Thymus (tissue), 14 donors: ENCODE measurements at places on chromosomes 7 and 10.

DNA sequence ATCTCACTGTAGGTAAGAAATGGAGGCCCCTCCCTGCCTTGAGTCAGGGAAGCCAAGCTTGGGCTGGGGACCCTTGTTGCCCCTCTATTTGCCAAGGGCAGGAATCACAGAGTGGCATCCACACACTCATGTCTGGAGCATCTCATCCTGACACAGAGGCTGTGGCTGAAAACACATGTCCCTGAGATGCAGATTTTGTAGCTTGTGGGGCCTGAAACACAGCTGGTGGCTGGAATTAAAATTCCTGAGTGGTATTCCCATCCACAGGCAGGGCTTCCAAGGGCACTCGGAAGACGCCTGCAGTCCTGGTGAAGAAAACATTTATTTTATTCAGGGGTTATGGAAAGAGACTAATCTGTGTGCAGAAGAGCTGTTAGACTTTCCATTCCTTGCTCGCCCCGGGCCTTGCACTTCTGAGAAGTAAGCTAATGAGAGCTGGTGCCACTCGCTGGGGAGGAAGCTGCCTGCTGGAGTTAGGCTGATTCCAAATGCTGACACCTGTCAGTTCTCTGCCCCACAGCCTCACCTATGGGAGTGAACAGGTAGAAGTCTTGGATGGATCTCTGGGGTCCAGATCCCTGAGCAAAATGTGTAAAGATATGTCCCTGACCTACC lies 36.0 kb downstream of the C10orf120 start:
- DNase-seq = no peak

- DNase-seq = no peak
Observed at GRCh38 chr7:8441106-8441965, 7.9 kb downstream of the NXPH1 start.

- DNase-seq = no peak
Observed at GRCh38 chr7:96033009-96033598, 260.8 kb downstream of the DYNC1I1 start.

DNA sequence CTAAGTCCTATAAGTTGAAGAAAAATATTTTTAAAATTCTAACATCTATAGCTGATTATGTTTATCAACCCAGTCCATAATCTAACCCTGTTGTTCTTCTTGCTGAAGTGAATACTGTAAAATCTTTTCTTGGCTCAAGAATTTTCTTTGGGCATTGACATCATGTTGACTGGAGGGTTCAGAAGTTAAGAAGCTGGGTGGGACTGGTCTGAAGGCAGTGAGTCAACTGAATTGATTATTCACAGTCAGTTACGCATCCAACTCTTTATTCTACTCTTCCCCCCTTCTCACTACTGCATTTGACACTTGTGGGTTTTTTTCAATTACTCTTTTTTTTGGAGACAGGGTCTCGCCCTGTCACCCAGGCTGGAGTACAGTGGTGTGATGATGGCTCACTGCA lies 31.0 kb downstream of the DENND2A start:
- DNase-seq = no peak

GRCh38 chr10:35316218-35316967 lies 19.9 kb upstream of the CCNY start:
- no peak for DNase-seq

DNA sequence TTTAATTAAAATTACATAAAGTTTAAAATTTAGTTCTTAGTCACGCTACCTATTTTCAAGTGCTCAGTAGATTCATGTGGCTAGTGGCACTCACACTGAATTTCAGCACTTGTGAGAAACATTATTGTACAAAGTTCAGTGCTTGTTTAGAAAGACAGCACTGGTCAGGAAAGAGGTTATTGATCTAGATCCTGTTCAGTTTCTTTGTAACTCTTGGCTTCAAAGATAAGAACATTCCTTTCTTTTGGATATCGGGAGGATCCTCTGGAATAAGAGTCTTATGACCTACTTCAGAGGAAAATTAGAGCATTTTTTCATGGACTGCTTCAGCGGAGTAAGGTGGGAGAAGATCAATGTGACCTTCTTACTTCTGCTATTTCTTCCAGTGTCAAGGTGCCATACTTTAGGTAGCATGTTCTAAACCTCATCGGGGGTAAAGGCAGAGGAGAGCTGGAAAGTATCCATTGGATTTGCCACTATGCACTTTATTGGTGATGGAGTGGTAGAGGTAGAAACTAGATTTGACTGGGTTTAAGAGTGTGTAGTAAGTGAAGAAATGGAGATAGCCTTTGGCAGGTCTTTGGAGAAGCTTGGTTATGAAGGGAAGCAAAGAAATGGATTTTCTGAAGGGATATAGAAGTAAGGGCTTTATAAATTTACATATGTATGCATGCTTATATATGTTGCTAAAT lies 39.9 kb downstream of the PHYHIPL start:
- no peak for DNase-seq

GRCh38 chr10:129021594-129022304 lies 445.3 kb upstream of the MGMT start:
- DNase-seq = no peak

- DNase-seq = no peak
Observed at GRCh38 chr7:55504093-55504859, 68.0 kb downstream of the VOPP1 start.

DNA sequence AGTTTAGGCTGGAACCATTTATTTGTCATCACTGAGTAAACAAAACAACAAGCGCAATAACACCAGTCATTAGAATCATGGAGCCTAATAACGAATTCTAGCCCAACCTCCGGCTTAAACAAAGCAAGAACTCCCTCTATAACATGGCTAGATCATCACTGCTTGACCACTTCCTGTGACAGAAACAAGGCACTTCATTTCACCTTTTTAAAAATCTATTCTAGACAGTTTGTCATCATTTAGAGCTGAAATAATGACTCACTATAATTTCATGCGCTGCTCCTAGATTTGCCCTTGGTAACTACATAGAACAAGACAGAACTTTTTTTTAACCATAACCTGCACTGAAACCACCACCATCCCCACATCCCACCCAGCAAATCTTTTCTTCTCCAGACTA lies 81.3 kb downstream of the OSBPL3 start:
- no peak for DNase-seq
